T-helper 1 cell (primary cell): ENCODE measurements at places on chromosomes 16 and 17.

GRCh38 chr17:53844491-53845107 is 21.9 kb downstream of the KIF2B start:
- no peak for DNase-seq

- no peak for DNase-seq
These were observed 43.4 kb downstream of the NEUROD2 start for GRCh38 chr17:39564211-39564848.

DNA sequence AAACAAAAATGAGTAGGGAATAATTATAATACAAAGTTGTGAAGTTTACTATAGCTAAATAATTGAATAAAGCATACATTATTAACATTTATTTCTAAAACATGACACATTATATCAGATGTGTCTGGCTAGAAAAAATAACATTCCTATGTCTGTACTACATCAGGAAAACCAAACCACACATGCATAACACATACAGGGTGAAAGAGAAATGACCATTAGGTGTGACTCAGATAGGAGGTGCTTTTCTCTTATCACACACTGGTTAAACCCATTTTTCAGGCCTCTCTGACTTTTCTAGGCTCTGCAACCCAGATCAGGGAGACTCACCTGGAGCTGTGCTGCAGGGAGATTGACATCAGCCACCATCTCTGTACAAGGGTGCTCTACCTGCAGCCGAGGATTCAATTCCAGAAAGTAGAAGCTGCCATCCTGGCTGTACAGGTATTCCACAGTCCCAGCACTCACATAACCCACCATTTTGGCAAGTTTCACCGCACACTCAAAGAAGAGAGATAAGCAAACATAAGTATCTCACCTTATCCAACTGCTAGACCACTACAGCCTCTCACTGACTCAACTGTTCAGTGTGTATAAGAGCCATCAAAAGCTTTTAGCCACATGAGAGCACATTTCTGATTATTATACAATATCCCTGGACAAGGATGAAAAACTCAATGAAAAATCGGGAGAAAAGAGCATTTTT is 116.6 kb upstream of the C17orf78 start:
- DNase-seq: no peak

DNA sequence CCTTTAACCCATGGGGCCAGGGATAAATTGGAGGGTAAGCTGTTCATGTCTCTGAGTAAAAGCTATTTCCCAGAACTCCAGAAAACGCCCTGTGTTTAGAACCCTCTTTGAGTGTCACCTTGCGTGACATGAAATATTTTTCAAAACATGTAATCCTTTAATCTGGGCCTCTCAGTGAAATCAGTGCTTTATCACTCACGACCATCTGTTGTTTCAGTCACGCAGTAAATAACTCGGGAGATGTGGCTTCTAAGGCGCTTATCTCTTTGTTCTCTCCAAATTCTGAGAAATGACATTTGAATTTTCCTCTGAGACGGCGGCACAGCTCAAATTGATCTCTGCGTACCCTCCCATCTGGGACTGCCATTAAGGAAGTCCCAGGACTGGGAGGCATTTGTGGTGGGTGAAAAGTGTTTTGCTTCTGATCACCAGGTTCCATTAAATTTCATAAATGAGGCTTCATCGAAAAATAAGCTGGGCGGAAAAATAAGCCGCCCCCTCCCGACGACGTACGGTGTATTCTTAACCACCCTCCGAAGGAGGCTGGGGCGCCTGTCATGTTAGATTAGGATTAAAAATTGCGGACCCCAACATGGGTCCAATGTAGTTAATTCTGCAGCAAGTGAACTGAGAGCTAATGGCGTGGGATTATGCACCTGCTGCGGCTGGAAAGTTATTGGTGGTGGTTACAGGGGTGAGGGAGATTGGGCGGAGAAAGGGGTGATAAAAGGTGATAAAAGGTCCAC is 12.7 kb downstream of the WFDC1 start:
- DNase-seq: no peak

DNA sequence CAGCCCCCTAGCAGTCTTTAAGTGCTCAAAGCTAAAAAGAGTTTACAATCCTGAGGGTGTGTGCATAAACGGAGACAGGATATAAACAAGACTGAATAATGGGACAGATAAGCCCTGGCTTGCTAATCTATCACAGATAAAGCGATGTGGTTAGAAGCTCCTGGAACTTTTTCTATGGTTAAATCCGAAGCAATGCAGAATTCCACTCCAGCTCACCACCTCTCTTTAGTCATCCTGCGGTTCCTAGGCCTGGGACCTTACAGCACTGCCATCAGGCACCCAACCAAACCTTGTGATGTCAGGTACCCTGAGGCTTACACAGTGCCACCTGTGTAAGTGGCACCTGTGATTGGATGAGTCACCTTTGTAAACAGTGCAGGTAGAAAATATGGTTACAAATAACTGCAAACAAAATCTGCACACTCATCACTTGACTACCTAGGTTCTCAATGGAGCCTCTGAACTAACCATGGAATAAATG is 31.5 kb upstream of the B4GALNT2 start:
- DNase-seq: no peak

DNA sequence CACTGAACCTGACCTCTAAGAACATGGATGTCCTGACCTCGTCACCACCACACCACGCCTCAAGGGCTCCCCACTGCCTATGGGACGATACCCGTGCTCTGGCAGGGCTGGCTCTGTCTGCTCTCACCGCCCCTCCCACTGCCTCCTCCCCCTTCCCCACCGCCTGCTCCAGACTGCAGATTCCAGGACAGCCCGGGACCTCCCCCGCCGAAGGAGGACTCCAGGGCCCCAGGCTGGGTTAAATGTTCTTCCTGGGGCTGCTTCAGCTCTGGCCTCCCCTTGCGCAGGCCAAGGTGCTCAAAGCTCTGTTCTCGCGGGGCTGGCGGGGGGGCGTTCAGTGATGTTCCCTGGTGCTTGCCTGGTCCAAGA is 3.1 kb downstream of the NPW start:
- DNase-seq: no peak

DNA sequence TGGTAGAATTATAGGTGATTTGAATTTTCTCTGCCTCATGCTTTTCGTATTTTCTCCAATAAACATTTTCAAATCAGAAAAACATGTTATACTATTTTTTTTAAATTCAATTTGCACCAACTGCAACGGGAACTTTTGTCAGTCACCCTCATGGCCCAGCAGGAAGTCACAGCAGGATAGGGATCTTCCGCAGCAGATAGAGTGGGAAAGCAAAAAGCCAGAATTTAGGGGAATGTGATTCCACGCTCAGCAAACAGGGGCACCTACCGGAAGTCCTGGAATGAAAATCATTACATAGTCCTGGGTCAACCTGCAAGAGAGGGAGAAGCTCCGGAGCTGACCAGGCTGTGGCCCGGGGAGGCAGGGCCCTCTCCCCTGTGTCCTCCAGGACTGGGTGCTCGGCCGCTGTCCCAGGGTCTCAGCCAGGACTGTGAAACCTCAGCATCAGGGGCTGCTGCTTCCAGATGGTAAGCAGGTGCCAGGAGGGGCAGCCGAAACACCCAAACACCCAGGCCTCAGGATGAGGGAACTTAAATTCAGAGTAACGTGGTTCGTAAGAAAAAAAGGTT is 3.9 kb downstream of the SLC47A2 start:
- DNase-seq: no peak

GRCh38 chr17:80035687-80035936 is at the start of gene TBC1D16:
TSS of gene TBC1D16 (minus strand) at chr17:80035872. CDS start at chr17:80013547, 22,325 bp downstream.
- DNase-seq: no peak

DNA sequence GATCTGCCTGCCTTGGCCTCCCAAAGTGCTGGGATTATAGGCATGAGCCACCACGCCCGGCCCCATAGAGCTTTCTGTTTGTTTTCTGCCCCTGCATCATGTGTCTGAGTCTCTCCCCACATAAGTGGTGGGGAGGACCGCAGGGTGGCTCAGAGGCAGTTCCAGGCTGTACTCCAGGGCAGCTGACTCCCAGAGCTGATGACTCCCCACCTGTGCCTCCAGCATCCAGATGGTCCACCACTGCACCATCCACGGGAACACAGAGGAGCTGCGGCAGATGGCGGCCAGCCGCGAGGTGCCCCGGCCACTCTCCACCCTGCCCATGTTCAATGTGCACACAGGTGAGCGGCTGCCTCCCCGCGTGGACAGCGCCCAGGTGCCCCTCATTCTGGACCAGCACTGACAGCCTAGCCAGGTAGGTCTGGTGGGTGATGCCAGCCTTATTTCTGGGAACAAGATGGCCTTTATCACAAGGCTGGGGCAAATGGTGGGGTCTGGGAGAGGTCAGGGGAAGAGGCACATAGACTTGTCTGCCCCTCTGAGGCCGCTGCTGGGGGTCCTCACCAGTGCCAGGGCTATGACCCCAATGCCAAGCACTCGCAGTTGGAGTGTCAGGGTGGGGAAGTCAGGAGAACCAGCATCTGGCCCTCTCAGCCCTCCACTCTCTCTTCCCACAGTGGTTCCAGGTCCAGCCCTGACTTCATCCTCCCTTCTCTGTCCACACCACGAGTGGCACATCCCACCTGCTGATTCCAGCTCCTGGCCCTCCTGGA is 9.4 kb downstream of the SGCA start:
- DNase-seq: no peak

- no peak for DNase-seq
These were observed 23.0 kb downstream of the ANKRD11 start for GRCh38 chr16:89467382-89467781.
